Stimulated activated CD4-positive, alpha-beta T cell treated with anti-CD3 and anti-CD28 coated beads, Interleukin-15, amount 100 ng/mL, for 1 hour (primary cell): ENCODE measurements at places on chromosomes 4 and X.

- no peak for DNase-seq
Measured at GRCh38 chrX:154024271-154024670, 4.6 kb upstream of the IRAK1 start.

- DNase-seq, result no peak
Measured at GRCh38 chrX:1170243-1170642, 42.2 kb downstream of the CRLF2 start.

GRCh38 chr4:2494992-2495391, 26.1 kb downstream of the RNF4 start:
- no peak for DNase-seq

- DNase-seq, result no peak
Measured at GRCh38 chrX:100647095-100647494, 3.1 kb downstream of the SRPX2 start.

- DNase-seq, result no peak
Measured at GRCh38 chr4:74279716-74280115, 28.6 kb upstream of the EPGN start.

GRCh38 chr4:82640540-82640939, 78.8 kb upstream of the TMEM150C start:
- DNase-seq, result no peak

- DNase-seq, result no peak
Measured at GRCh38 chrX:24899391-24899790, 116.4 kb downstream of the ARX start.

DNA sequence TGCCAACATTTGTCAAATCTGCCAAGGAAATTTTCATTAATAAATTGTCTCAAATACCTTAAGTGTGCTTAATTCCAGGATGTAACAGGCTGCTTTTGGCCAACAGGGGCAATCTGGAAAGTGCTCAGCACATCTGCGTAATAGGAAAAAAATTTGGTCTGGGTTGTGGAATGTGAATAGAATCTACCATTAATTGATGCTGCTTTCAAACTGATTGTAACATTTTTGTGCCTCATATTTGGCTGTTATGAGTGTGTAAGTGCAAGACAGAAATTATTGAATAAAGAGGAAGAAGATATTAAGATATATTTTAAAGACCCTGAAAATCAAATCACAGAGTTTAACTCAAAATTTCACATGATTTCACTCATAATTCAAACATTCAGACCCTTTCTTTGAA, 41.1 kb downstream of the REELD1 start:
- DNase-seq, result no peak

DNA sequence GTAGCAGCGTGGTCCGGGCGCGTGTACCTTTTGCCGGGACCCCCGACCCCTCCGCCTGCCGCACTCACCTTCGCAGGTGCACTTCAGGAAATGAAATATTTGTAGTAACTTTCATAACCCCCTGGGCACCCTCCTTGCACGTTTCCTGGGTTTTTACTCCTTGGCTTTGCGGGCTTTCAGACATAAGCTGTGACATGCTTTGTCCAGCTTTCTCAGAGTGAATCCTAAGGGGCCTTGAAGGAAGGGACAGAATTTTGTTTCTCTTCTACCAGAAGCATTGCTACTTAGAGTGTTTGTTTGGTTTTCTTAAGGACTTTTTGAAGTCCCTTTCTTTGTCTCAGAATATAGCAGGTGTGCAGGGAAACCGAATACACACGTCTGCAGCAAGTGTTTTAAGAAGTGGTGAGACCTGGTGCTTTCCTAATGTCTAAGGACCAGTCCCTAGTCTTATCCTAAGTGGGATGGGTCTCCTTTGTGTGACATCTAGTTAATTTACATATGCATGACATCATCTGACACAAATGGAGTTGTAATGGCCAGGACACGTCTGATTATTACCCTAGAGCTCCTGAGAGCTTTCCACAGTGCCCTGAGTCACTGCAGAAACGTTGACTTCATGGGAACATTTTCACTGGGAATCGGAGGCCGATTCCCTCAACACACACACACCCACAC, 1.3 kb downstream of the FAM149A start:
- no peak for DNase-seq

DNA sequence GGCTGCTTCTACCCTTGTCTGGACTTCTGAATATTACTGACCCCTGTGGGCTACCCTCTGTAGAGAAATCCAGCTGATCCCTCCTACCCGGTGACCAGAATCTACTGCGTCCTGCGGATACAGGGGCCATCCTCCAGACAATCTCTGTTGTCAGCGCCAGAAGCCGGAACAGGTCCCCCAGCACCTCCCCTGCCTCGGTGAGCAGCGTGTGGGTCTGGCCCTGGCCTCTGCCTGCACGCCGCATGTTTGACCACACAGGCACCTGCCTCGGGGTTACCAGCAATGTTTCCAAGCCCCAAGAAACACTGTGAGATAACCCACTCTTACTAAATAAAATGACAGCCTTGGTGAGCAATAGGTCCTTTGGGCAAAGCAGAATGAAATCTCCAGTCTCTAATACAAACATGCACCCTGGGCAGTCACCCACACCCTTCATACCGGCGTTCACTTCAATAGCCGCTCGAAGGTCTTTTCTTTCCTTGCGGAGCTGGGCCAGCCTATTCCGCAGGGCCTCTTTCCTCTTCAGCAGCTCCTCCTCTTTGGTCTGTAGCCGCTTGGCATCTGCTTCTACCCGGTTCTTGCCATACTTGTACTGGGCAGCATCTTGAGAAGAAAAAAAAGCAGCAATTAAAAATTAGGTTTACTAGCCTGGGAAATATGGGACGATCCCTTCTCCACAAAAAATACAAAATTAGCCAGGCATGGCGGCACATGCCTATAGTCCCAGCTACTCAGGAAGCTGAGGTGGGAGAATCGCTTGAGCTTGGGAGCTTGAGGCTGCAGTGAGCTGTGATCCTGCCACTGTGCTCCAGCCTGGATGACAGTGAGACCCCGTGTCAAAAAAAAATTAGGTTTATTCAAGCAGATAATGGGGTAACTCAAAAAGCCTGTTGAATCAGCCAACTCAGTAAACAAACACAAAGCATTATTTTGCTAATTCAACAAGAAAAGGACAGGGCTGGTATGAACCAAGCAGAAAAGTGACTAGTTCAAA, 165.1 kb downstream of the AFAP1 start:
- no peak for DNase-seq

DNA sequence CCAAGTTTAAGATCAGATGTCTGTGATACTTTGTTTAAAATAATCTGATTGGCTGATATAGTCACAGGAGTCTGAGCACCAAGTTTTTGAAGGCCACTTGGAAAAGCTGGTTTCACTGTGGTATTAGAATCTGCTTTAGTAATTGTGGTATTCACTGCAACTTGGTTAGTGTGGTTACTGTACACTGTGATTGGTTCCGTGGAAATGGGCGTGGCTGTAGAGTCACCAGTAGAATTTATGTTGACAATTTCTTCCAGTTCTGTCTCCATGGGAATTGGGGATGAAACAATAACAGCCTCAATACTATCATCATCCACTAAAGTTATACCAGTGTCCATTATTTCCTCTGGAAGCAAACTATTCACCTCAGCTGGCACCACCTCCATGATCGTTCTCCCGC, 26.2 kb downstream of the LIN54 start:
- DNase-seq, result no peak

- DNase-seq, result no peak
Measured at GRCh38 chr4:54187148-54187547, 41.9 kb upstream of the PDGFRA start.

DNA sequence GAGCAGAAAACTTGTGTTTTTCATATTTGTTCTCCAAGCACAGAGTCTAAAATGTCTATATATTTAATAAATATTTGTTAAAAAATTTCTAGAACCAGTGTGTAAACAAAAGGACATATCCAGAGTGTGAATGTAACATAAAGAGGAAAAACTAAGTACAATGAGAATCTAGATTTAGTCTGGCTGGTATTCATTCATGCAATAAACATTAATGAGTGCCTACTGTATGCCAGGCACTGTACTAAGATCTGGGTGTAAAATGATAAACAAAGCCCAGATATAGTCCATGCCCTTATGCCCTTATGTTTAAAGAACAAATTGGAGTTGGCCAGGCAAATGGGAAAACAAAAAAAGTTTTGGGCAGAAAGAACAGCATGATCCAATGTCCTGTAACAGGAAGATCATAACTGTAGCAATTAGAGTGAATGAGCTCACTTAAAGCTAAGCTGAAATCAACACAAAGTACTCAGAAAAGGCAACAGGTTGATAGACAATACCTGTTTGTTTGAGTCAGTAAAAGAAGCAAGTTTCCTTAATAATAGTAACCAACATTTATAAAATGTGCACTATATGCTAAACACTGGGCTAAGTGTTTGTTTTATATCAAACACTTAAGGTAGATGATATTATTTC, 1.3 kb upstream of the TMLHE start:
- DNase-seq, result no peak

DNA sequence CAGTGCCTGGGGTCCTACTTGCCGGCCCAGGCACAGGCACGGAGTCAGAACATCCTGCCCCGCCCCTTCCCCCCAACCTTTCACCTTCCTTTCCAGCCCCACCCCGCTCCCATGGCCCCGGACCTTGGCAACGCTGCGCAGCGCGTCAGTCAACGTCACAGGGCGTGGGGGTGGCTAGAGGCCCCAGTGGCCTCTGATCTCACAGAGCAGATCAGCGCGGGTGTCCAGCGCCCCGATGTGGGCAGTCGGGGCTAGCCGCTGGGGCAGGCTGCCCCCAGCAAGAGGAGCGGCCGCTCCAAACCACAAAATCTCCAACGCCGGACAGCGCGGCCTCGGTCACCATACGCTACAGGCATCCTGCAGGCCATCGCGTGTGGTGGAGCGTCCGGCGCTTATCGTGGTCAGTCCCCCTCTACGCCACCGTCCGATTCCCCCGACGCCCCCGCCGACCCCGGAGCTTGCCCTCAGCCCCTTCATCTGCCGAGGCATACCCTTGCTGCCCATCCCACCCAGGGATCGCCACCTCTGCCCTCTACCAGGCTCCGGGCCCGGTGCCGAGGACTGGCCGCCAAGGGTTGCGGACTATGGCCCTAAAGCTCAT, 69.6 kb upstream of the APOOL start:
- no peak for DNase-seq

DNA sequence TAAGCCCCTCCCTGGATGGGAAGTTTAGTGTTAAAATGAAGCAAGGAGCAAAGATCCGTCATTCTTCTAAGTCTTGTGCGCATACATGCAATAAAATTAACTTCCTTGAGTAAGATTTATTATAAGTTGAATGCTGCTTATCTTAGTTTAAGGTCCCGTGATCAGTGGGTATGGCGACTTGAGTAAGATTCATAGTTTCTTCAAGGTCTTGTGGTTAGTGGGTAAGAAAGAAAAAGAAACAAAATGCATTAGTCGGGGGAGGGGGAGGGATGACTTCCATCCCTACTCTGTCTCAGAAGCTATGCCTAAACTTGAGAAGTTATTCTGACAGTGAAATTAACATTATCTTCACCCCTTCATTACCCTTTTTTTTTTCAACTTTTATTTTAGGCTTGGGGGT, 127.3 kb upstream of the MAGEB16 start:
- DNase-seq, result no peak

GRCh38 chr4:153166716-153167501, 37.3 kb upstream of the TRIM2 start:
- DNase-seq, result no peak

DNA sequence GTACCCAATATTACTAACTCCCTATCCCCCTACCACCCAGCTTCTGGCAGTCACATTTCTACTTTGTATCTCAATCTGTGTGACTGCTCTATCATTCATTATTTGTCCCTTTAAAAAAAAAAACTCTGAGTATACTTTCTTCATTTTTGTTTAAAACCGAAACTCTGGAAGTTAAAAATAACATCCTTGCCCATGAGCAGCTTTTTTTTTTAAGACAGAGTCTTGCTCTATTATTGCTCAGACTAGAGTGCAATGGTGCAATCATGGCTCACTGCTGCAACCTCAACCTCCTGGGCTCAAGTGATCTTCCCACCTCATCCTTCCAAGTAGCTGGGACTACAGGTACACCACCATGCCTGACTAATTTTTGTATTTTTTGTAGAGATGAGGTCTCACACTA, 15.8 kb downstream of the UBE2K start:
- no peak for DNase-seq

GRCh38 chrX:110310896-110311295, 7.0 kb downstream of the AMMECR1 start:
- no peak for DNase-seq

GRCh38 chrX:1535241-1536041, 1.5 kb downstream of the P2RY8 start:
- no peak for DNase-seq

GRCh38 chrX:17706676-17707075, 30.6 kb upstream of the SCML1 start:
- DNase-seq, result no peak

- DNase-seq, result no peak
Measured at GRCh38 chr4:74659576-74660411, 134.5 kb downstream of the BTC start.

DNA sequence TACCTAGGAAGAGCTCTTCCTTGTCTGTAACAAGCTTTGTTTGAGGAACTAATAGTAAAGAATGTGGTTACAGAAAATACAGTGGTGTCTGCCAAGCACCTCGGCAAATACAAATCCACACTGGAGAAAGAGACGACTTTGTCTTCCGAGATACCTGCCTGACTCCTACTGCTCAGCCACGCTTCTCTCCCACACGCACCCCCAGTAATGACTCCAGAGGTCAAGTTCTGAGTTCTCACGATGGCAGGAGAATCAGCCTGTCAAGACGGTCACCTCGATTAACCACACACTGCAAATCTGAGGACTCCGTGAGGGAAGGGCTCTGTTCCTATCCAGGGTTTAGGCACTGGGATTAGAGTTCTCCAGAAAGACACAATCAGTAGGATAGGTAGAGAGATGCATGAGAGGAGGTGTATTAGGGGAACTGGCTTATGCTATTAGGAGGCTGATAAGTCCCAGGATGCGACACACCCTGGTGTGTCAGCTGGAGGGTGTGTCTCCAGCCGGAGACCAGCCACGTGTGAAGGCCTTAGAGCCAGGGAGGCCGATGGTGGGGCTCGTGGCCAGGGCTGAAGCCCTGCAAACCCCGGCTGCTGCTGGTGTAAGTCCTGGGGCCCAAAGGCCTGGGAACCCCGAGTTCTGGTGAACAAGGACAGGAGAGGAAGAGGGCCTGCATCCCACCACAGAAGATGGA, 8.4 kb upstream of the TRIML2 start:
- DNase-seq, result no peak

DNA sequence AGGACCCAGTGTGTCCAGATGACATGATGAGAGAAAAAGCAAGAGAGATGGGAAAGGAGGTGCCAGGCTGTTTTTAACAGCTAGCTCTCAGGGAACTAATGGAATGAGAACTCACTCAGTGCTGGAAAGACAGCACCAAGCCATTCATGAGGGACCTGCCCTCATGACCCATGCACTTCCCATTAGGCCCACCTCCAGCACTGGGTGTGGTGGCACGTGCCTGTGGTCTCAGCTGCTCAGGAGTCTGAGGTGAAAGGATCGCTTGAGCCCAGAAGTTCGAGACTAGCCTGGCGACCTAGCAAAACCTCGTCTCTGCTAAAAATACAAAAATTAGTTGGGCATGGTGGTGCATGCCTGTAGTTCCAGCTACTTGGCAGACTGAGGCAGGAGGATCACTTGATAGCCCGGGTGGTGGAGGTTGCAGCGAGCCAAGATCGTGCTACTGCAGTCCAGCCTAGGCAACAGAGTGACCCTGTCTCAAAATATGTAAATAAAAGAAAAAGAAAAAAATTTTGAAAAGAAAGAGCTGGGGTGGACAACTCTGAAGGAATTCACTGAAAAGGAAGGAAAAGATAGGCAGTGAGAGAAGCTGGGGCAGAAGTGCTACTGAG, 50.9 kb downstream of the FAM193A start:
- no peak for DNase-seq
